ENCODE measurements at places on chromosomes 4 and X.

DNA sequence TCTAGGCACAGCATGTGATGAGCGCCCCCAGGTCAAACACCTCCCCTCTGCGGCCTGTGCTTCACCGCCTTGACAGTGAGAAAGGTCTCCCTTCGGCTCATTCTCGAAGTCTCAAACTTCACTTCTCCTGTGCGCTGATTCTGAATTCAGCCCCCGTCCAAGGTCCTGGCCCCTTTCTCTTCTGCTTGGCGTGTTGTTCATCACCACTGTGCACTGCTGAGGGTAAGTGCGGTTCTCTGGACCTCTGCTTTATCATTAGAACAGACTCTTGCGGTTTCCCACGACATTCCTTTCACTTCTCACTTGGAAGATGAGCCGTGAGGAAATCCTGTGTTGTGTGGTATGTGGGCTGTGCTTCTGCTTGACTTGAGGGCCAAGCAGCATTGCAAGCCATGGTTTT lies 11.9 kb downstream of the HTT-AS start:
- peak; percentile 71 for DNase-seq

DNA sequence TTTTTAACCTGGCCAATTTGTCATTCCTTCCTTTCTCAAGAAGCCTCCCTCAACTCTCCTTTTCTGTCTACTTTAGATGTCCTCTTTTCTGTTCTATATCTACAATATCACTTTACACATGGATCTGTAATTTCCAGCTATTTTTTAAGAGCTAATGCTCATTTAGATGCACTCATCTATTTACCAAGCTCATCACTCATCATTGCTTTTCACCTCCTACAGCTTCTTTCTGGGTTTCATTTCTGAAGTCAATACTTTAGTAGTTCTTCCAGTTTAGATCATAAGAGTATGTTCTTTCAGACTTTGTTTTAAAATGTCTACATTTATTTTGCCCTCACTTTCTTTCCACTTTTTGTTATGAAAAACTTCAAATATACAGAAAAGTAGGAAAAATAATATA lies 466.9 kb downstream of the MID1IP1 start:
- no peak for DNase-seq

- no peak for DNase-seq
These were observed 11.6 kb upstream of the CENPVL2 start for GRCh38 chrX:51694254-51694653.

DNA sequence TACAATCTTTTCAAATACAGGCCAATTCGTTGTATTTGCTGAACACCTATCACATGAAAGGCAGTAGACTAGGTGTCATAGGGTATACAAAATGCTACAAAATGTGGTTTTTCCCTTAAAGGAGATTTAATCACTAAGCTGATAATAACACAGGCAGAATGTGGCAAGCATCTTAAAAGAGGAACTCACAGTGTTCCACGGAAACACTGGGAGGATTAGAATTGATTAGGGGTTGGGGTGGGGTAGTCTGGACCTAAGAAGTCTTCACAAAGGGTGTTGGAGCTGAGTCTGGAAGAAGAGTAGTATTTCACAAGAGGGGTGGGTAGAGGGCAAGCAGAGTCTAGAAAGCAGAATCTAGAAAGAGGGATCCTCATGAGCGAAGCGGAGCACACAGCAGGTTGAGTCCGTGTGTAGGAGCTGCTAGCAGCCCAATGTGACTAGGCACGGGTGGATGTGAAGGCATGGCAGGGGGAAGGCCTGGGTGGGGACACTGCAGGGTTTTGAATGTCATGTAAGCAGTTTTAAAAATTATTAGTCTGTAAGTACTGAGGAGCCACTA lies 123.6 kb downstream of the MGST2 start:
- DNase-seq: no peak

DNA sequence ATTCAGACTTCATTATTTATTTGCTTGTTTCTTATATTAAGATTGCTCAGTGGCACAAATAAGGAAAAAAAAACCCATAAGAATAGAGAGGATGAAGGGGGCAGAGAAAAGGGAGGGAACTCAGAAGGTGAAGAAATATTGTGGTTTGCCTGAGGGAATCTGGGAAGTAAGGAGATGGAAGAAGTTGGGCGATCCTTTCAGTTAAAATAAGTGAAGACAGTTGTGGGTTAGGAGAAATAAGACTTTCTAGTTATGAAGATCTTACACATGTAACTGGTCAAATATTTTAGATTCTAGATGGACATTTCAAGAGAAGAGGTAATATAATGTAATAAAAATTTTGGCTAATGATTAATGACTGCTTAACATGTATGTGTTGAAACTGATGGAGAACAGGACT lies 138.7 kb upstream of the LIMCH1 start:
- no peak for DNase-seq

- DNase-seq: no peak
These were observed 2.1 kb downstream of the KLHL34 start for GRCh38 chrX:21655901-21656586.

GRCh38 chr4:175325230-175325629 lies 407.1 kb downstream of the ADAM29 start:
- no peak for DNase-seq

GRCh38 chr4:139666735-139667281 lies 1.2 kb downstream of the MGST2 start:
- DNase-seq: peak; percentile 72

GRCh38 chr4:177118596-177118995 lies 191.1 kb upstream of the NEIL3 start:
- DNase-seq: peak; percentile 98

- DNase-seq: no peak
These were observed 1511.0 kb downstream of the ARAP2 start for GRCh38 chr4:34733185-34733941.

GRCh38 chrX:15465896-15466651 lies 27.1 kb downstream of the PIR start:
- DNase-seq: peak; percentile 56

GRCh38 chr4:181685461-181685860 lies 557.7 kb upstream of the TENM3 start:
- DNase-seq: peak; percentile 41

DNA sequence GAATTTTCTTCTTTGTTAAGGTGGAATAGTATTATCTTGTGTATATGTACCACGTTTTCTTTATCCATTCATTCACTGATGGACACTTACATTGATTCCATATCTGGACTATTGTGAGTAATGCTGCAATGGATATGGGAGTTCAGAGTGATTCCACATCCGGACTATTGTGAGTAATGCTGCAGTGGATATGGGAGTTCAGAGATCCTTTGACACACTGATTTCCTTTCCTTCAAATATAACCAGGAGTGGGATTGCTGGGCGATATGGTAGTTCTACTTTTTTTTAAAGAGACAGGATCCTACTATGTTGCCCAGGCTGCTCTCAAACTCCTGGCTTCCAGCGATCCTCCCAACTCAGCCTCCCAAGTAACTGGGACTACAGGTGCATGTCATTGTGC lies 12.1 kb downstream of the TMEM156 start:
- peak; percentile 60 for DNase-seq

DNA sequence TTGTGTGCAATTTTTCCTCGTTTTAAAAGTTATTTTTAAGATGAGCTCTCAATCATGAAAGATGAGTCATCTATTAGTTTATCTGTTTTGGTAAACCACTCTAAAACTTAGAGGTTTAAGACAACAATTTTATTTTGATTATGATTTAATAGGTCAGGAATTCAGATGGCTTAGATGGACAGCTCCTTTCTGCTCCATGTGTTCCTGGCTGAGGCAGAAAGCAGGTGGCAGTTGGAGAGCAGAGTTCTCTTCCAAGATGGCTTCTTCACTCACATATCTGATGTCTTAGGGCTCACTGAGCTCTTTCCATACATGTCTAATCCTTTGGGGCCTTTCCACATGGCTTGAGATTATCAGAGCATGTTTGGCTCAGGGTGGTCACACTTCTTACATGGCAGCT lies 48.3 kb upstream of the GRPR start:
- no peak for DNase-seq

- DNase-seq: no peak
These were observed 112.7 kb downstream of the ASMT start for GRCh38 chrX:1727531-1728027.

DNA sequence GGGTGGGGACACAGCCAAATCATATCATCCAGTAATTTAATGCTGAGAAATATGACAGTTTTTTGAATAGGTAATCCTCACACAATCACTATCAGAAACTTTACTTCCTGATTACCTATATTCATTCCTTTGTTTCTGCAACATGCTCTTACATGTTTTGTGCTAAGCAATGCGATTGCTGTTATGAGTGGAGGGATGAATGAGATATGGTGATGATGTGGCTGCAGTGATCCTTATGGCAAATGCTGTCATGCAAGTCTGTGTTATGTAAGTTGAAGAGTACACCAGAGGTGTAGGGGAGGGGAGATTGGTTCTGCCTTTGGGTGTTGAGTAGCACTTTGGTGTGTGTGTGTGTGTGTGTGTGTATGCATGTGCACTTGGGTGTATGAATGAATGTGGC lies 14.6 kb downstream of the HERC3 start:
- no peak for DNase-seq

Measured in fibroblast of pulmonary artery (primary cell).